ENCODE measurements at places on chromosomes 3 and 15.

DNA sequence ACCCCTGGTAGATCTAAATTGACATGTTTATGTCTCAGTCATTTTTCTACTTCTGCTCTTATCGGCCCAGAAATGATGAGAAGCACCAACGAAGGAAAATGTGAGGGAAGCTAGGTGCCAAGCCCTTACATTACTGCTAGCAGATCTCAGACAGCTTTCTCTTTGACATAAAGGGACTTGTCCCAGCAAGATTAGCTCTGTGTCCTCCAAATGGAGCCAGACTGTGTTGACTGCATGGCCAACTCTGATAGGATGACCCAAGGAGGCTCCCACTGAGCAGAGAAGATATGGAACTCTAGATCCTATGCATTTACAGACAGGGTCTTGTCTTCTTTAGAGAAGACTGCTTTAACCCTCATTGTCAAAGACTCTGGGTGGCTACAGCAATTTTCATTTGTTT is 2.8 kb upstream of the MCTP2 start:
- DNase-seq = no peak

- DNase-seq = no peak
Measured at GRCh38 chr15:60009980-60010732, 6.0 kb downstream of the FOXB1 start.

GRCh38 chr3:64086479-64087252 is 63.4 kb upstream of the PSMD6 start:
- DNase-seq = no peak

GRCh38 chr15:54580643-54581042 is 602.4 kb downstream of the UNC13C start:
- DNase-seq = no peak

GRCh38 chr3:138806376-138807080 is 28.2 kb downstream of the PIK3CB start:
- no peak for DNase-seq

DNA sequence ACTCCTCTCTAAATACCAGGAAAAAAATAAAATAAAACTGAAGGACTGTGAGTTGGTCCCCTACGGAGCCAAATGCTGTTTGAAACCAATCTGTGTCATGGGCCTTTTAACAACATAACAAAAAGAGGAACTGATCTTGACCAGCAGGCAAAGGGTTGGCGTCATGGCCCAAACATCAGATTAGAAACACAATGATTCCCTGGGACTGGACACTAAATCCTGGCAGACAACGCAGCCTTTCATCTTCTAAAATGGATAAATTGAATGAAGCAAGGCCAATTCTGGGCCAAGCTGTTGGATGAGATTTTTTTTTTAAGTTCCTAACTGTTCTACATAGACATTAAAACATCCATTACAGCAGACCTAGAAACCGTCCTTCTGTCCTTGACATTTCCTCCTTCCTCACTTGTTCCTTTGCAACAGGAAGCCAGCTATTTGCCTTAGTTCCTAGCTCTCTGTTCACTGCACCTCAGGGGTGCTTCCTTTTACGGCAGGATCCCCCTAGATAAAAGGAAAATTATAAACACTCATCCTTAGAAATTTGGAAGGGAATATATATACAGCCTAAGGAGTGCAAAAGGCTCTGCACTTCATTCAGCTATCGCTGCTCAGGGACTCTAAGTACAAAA is 21.6 kb upstream of the TAFA4 start:
- DNase-seq = no peak

DNA sequence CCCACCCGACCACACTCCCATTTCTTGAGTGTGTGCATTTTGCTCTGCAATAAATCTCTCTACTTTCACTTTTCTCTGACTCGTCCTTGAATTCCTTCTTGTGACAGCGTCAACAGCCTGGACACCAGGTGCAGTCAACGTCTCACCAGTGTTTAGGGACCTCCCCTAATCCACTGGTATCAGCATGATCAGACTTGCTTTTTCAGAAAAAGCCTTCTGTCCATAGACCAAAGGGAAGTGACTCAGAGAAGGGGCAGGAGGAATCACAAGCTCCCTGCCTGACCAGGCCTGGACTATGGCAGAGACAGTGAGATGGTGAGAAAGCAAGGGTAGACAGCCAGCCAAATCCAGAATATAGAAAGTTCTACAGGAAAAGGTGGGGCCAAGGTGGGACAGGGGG is 15.5 kb downstream of the CCR5 start:
- DNase-seq = no peak

DNA sequence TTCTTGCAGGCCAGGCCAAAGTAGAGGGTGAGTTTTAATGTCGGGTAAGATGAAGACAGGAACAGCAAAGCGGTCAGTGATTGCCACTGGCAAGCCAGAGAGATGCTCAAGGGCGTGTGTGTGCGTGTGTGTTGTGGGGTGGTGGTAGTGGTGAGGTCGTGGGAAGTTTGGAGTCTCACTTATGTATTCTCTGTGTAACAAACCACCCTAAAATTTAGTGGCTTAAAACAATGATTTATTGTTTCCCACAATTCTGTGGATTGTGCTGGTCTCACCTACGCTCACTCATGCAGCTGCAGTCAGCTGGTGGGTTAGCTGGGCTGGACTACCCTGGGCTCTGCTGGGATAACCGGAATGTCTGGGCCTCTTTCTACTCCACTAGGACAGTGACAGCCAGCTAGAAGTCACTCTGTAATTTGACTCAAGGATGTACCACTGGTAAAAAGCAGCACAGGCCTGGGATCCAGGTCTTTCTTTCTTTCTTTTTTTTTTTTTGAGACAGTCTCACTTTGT is 50.9 kb upstream of the BHLHE40 start:
- DNase-seq = no peak

DNA sequence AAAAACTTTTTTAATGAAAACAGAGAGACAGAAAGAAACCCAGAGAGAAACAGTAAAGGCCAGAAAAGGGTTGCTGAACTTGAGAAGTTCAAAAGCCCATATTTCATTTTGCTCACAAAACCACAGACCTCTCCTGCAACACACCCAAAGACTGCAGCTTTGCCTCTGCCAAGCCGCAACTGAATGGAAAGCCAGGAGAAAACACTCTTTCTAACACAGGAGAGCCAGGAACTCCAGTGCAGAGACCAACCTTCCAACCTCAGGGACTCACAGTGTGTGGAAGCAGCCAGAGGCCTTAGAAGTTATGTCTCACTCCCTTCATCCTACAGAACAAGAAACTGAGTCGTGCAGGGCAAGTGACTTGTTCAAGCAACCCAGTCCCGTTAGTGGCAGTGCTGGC is 163.1 kb upstream of the HES1 start:
- DNase-seq = no peak

- no peak for DNase-seq
Measured at GRCh38 chr3:37505415-37505814, 331.0 kb upstream of the LRRFIP2 start.

DNA sequence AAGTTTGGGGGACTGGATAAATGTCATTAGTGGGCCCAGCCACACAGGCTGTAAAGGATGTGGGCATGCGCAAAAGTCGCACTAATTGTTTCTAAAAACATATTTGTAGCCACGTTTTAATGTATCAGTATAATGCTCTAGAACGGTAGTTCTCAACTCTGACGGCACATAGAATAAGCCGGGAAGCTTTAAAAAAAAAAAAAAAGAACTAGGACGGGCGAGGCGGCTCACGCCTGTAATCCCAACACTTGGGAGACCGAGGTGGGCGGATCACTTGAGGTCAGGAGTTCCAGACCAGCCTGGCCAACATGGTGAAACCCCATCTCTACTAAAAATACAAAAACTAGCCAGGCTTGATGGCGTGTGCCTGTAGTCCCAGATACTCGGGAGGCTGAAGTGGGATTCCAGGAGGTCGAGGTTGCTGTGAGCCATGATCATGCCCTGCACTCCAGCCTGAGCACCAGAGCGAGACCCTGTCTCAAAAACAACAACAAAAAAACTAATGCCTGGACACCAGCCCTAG is 618 bp upstream of the MON1A start:
- DNase-seq = no peak

- peak; percentile 54 for DNase-seq
Measured at GRCh38 chr15:93141371-93141794, 52.4 kb upstream of the RGMA start.

- DNase-seq = no peak
Measured at GRCh38 chr3:147574621-147575020, 165.5 kb downstream of the ZIC1 start.

- no peak for DNase-seq
Measured at GRCh38 chr3:70982700-70983140, 600.8 kb downstream of the FOXP1 start.

DNA sequence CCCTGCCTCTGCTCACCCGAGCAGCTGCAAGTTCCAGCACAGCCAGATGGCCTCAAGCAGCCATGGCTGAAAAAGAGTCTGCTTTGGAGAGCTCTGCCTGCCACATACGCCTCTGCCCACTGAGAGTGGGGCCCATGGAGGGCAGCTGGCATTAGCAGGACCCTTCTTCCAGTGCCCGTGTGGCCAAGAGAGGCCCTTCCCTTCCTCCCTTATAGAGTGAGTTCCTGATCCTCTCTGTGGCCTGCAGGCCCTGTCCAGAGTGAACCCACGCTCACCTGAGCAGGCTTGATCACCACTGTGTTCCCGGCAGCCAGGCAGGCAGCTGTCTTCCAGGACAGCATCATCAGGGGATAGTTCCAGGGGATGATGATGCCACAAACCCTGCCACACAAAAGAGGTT is 41.4 kb upstream of the SLC41A3 start:
- DNase-seq = no peak

GRCh38 chr3:30495172-30496065 is 111.0 kb upstream of the TGFBR2 start:
- DNase-seq = no peak

GRCh38 chr3:73148682-73149081 is 87.2 kb downstream of the EBLN2 start:
- no peak for DNase-seq

- DNase-seq = no peak
Measured at GRCh38 chr3:38084334-38085310, 45.6 kb downstream of the DLEC1 start.

GRCh38 chr15:43214169-43214568 is 6.6 kb downstream of the EPB42 start:
- DNase-seq = no peak

GRCh38 chr3:189365609-189366564 is 194.1 kb downstream of the TPRG1 start:
- no peak for DNase-seq

- no peak for DNase-seq
Measured at GRCh38 chr15:58459560-58459959, 27.8 kb downstream of the LIPC start.

GRCh38 chr15:58003810-58004209 is 61.7 kb downstream of the ALDH1A2 start:
- no peak for DNase-seq

GRCh38 chr3:43632986-43633385 is 11.2 kb upstream of the ANO10 start:
- DNase-seq = no peak

DNA sequence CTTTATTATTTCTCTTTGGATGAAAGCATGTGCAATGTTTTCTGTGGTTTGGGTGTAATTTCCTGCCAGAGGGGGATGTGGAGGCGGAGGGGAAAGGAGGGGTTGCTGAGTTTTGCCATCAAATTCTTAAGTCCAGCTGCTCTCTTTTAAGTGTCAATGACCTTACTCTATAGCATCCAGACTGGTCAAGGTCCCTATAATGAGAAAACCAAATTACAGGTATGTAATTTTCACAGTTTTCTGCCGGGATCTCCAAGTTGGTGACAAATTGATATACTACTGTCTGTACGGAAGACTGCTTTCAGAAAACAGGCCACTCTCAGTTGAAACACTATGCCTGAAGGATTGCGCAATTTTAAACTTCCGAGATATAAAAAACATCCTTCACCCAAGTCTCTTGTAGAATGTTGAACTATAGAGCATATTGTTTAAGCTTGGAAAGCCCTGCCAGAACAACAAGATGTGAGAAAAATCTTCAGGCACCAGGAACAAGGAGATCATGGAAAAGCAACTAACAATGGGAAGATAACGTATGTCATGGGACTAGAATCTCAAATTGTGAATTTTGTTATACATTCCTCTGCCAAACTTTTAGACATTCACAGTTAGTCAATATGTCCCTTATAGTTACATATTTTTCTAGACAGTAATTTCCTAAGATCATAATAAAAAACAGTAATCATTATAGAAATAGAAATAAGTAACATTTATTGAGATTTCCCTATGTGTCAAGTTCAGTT is 300.7 kb upstream of the SATB1 start:
- DNase-seq = peak; percentile 38

- no peak for DNase-seq
Measured at GRCh38 chr3:172034786-172035685, 4.3 kb upstream of the FNDC3B start.

Data from activated gamma-delta T cell treated with Interleukin-2 at 50 U/mL for 16 hours (primary cell).